ENCODE measurements at places on chromosomes 5 and 9. TPM values are rescaled to one million over a fixed set of nuclear protein-coding genes. Genes with fewer than 3 reads are reported as not detected.

INSL6 gene
- total RNA-seq, result not detected

DNA sequence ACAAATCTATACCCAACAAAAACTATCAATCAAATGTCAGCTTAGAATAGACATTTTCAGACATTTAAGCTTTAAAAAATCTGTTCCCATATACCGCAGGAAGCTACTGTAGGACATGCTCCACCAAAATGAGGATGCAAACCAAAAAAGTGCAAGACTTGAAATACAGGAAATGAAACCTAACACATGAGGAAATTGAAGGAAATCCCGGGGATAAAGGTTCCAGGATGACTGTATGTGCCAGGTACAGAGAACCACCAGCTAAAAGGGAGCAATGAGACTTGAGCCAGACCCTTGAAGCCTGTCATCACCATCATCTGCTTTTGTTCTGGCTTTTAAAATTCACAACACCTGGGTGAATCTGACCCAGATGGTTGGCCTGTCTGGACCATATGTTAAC lies 21.4 kb downstream of the DIAPH1 start:
- no peak for DNase-seq

DNA sequence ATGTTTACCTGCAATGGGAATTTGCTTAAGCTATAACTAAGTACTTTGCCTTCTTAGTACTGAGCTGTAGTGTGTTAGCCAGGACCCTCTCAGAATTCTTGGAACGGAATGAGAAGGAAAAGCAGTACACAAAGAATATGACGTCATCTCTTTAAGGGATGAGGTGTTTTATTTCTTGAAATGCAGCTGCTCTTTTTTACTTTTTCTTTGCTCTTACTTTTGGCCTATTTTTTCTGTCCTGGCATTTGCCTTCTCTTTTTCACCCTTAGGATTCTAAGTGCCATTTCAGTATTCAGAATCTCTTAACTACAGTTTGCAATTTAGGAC lies 10.1 kb downstream of the KIF2A start:
- DNase-seq, result no peak

STXBP1 gene
- total RNA-seq, result 4.4 TPM

ACTBL2 gene
- total RNA-seq, result not detected

DNA sequence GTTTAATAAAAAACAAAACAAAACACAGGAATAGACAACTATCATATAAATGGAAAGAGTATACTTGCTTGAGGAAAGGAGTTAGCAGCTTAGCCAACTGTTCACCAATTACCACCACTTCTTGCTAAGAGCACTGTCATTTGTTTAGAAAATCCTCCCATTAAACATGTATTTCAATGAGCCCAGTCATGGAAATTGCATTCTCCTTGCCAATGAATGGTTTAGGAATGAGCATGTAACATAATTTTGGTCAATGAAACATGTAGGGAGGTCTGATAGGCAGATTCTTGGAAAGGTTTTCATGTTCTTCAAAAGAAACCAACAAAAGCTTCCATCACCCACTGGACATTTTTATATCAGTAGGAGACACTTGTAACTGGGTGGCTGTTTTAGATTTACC lies 502.8 kb upstream of the PAPPA start:
- no peak for DNase-seq

GRCh38 chr9:123933440-123934212 lies 3.7 kb upstream of the DENND1A start:
- peak; percentile 64 for DNase-seq

- peak; percentile 68 for DNase-seq
Measured at GRCh38 chr5:110726249-110727024, at the start of gene TMEM232. Gene TMEM232 (minus strand): TSS chr5:110726671. CDS start chr5:110667352, 59,319 bp downstream.

OR1J2 gene
- not detected for total RNA-seq

- no peak for DNase-seq
Measured at GRCh38 chr9:135296735-135297455, 182.7 kb upstream of the PPP1R26 start.

GRCh38 chr5:124550731-124551130 lies 195.7 kb downstream of the ZNF608 start:
- peak; percentile 41 for DNase-seq

PJA2 gene
- 70.7 TPM for total RNA-seq

WDR38 gene
- not detected for total RNA-seq

DNA sequence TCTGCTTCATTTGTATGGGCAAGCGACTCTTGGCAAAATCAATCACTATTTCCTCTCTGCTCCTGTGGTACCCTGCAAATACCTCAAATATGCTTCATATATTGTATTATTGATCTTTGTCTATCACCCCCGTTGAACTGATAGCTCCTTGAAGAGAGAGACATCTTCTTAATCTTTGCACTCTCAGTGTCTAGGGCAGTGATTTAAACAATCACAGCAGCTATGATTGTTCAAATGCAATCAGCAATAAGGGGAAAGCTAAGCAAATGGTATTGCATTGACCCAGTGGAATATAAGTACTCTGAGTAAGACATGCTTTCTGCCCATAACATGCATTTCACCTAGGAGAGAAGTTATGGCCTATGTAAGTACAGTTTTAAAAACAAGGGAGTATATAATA lies 90.2 kb downstream of the SUSD1 start:
- DNase-seq, result no peak

FAM153A gene
- total RNA-seq, result not detected

- DNase-seq, result no peak
Measured at GRCh38 chr5:55446640-55447351, 88.0 kb downstream of the PLPP1 start.

All from HepG2 (cell line).